ENCODE measurements at places on chromosomes 3 and 15.

- no peak for DNase-seq
These were observed 39.6 kb downstream of the DAPK2 start for GRCh38 chr15:64006642-64007041.

DNA sequence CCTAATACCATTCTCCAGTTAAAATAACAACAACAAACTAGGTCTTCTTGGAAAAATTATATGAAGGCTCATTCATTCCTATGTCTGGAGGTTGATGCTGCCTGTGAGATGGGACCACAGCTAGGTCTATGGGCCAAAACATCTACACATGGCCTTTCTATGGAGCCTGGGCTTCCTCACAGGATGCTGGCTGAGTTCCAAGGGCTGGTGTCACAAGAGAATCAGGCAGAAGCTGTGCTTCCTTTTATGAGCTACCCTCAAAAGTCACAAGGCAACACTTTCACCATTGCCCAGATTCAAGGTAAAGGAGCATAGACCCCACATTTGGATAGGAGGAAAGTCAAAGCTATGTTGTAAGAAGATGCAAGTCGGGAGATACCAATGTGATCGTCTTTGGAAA, 4.6 kb upstream of the RTP2 start:
- no peak for DNase-seq

DNA sequence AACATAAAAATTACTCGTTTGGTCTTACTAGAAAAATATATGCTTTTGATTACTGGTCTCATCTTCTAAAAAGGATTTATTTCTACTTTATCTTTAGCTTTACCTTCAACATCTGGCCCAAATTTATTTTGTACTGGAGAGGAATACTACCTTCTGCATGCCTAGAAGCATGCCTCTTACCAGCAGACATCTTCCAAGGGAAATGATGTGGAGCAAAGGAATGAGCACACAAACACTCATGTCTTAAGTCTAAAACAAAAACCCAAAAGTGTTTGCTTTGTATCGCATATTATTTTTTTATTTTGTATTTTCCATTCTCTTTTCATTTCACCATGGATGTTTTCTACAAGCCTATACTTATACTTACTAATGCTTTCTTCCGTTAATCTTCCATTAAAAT, 304.6 kb upstream of the KCNMB2 start:
- no peak for DNase-seq

DNA sequence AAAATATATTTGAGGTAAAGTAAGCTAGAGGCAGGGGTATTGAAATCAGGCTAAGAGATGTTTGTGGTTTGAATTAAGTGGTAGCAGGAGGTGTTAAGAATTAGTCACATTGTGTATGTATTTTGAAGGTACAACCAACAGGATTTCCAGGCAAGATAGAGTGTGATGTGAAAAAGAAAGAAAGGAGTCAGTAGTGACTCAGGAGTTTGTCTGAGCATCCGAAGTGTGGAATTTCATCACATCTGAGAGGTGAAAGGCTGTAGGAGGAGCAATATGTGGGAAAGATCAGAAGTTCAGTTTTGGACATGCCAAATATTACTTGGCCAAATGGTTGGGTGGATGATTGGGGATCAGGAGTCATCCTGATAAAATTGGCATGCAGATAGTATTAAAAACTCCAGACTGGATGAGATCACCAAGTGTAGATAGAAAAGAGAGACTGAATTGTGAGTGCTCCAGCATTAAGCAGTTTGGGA, 32.1 kb upstream of the EBLN2 start:
- no peak for DNase-seq

DNA sequence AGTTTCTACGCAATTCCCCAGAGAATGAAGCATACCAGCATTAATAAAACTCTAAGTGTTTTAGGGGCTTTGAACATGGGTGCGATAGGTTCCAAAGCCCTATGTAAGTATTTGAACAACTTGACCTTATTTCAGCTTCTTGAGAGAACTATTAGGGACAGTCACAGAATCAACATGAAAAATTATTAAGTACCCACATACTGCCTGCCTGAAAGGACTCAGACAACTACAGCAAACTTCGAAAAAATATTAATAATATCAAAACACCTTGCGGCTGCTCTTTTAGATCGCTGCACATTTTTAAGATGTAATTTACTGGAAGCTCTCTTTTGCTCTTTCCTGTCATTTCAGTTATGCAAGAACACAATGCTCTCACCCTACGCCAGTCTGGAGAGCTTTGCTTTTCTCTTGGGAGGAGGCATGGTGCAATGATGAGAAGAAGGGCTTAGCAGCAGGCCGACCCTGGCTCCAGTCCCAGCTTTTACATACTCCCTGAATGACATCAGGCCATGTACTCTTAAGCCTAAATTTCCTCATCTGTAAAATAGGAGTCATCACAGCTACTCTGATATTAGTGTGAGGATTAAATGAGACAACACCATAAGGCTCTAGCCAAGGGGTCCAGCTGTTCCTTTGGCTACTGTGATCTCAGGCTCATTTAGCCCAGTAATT, 640.7 kb downstream of the FHIT start:
- DNase-seq, result no peak

GRCh38 chr15:78634210-78635145, 6.5 kb downstream of the CHRNB4 start:
- DNase-seq, result no peak

- DNase-seq, result no peak
These were observed 12.1 kb upstream of the DMXL2 start for GRCh38 chr15:51634591-51635198.

DNA sequence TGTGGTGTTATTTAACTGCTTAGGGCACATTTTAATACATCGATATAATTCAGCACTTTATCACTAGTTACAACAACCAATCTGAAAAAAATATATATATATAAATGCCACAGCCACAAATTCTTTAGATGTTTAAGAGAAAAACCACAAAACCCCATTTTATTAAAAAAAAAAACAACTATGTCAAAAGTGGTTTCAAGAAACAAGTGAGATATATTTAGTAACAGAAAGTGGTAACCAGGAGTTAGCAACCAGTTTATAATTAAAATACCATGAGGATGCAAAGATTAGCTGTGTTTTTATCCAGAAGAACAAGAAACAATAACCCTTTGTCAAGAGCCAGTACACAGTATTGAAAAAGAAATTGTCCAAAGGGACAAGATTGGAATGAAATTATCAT, 14.8 kb upstream of the DIPK2A start:
- DNase-seq, result no peak

DNA sequence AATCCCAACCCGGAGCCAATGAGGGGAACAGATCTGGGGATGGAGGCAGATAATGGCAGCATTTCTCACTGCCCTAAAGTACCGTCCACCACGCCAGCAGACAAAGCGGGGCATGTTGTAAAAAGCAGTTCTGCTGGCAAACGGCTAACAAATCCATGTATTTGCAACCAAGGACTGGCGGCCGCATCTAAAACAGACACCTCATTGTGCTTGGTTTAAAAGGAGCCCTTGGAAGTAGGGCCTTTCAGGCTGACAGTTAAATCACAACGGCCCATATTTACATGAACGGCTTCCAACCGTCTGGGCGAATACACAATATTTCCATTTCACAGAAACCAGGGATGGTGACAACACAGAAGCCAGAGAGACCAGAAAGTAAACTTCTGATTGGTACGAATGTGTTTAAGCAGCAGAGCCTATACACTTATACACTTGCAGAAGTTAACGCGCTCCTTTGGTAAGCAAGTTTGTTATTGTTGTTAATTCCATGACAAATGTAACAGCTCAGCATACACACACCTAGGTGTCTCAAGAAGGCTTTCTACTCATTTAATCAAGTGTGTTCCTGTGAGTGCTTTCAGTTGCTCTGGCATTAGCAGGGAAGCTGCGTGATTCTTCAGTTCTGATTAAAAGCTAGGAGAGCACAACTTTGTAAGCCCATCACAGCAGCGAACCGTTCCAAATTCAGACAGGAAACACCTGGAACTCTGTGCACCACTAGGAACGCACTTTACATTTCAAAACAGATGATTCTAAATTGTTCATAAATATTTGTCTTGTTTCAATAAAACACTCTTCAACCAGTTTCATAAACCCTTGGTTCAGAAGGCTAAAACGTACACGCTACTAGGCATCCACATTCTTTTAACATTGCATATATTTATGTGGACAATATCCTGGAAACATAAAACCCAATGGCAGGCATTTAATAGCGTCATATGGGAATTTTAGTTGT, 112.9 kb downstream of the PDZRN3 start:
- DNase-seq, result peak; percentile 62

- DNase-seq, result no peak
These were observed 375.8 kb downstream of the GAP43 start for GRCh38 chr3:115999001-115999585.

DNA sequence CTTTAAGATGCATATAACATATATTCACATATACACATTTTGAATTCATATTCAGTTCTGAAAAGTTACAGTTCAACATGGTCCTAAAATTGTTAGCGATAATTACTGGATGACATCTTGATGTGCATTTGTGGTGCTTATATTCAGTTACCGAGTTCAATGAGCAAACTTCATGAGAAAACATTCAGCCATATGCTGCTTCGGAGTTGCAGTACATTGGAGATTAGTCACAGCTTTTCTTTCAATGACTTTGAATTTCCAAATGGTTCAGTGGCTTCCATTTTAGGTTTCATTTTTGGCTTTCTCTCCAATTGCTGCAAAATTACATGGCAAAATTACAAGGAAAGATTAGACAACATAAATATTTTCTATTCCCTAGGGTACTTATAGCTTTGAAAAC, 198.3 kb upstream of the CNTN3 start:
- DNase-seq, result no peak

GRCh38 chr3:55721716-55722484, 234.8 kb upstream of the WNT5A start:
- no peak for DNase-seq

DNA sequence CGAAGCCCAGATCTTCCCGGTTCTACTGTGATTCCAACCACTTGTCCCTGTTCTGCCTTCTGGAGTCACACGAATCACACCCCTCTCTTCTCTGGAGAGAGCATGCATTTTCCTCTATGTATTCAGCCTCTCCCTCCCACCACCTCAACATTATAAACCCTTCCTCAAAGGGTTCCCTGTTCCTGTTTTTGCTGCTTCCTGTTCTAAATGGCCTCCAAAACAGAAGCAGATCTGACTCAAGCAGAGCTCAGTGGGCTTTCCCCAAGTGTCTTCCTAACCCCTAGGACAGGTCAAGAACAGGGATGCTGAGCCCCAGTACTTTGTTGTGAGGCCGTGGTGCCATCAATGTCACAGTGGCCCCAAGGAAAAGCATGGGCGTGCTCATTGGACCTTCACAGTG, 75.7 kb upstream of the ARNT2 start:
- no peak for DNase-seq

DNA sequence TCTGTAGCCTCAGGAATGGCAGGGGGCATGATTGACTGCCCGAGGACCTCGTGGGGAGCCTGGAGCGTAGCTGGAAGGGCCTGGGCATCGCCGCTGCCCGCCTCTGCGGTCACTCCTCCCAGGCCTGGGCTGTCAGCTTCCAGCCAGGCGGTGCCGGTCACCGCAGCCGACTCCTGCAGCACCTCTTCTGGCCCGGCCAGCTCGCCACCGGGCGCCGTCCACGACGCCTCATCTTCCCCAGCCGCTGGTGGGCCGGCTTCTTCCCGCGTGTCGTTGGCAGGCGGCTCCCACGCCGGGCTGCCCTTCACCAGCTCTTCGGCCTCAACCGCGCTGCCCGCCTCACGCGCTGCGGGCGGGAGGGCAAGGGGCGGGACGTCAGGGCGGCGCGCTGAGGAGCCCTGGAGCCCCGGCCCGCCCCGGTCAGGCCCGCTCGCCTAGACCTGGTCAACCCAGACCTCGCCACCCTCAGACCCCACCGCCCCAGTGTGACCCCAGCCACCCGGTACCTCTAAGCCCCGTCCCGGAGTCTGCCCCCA, 1.0 kb downstream of the CSPG5 start:
- DNase-seq, result no peak

DNA sequence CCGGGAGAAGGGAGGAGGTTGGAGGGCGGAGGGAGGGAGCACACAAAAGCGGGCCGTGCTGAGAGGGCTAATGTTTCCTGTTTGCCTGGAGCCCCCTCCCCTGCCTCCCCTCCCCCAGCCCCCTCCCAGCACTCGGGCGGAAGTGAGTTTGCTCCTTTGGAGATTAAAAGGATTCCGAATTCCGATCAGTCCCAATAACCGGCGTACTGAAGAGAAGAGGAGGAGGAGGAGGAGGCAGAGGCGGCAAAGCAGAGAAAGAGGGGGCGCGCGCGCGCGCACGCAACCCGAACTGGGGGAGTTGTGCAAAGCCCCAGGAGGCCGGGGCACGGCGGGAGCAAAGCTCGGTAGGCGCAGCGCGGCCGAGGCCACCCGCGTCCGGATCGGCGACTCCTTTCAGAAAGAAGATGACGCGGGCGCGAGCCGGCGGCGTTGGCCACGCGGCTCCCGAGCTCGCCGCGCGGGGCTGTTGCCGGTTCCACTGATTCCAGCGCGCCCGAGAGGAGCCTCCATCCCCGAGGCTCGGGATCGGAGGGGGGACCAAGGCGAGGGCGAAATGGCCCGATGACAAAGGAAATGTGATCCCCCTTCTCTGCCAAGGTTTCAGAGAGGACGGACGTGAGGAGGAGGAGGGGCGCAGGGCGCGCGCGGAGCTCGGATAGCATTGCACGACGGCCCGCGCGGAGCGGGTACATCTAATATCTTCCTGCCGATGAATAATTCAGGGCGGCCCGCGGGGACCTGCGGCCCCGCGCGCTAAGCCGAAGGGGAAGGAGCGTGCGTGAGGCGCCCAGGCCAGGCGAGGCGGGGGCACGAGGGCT, 1.1 kb upstream of the TRIM71 start:
- DNase-seq, result no peak

DNA sequence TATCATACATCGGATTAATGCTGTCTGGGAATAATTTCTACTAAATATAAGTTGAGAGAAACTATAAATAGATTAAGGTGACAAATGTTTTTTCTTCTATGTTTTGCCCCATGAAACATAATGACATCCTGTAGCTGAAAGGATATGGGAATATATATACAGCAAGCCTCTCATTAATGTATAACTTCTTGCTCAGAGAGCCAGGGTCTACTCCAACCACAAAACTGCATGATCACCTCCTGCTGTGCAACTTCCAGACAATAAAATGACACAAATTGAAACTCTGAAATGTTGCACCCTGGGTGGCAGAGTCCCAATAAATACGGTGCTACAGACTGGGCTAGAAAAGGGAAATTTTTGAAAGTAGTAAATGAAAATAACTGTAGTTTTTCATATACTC, 571.9 kb upstream of the CBLB start:
- no peak for DNase-seq

DNA sequence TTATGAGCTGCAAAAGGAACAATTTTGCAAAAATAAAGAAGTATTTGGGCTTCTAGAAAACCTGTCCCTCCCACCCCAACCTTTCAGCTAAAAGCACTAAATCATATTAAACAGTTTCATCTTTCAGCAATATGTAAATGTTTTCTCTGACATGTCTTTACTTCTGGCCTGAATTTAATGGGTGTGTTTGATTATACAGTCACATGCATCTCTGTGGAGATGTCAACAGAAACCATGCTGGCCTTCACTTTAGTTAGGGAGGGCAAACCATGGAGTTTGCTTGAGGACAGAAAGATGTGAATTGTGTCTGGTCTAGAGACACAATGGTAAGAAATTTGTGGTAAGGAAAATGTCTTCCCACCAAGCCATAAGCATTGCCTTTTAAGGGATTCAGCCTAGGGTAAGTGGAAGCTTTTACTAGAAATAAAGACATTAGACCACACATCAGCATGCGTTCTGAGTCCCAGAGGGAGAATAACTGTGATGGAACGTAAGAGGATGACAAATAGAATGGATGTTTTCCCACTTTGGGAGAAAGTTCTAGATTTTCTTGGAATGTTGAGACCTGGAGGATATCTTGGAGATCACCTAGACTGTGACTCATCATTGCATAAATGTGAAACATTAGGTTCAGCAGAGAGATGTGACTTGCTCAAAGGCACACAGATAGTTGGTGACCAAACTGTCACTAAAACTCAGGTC, 68.9 kb downstream of the ST8SIA2 start:
- no peak for DNase-seq

- no peak for DNase-seq
These were observed 153.4 kb downstream of the LMLN start for GRCh38 chr3:198113206-198114053.

Measured in NCI-H2081 (cell line).